ENCODE measurements at places on chromosomes 11 and 22.

- no peak for DNase-seq
Observed at GRCh38 chr11:120590472-120590871, 78.9 kb downstream of the GRIK4 start.

GRCh38 chr11:86874304-86875056, 74.1 kb downstream of the PRSS23 start:
- DNase-seq, result no peak

- no peak for DNase-seq
Observed at GRCh38 chr22:48580481-48580970, 1247.1 kb downstream of the BRD1 start.

DNA sequence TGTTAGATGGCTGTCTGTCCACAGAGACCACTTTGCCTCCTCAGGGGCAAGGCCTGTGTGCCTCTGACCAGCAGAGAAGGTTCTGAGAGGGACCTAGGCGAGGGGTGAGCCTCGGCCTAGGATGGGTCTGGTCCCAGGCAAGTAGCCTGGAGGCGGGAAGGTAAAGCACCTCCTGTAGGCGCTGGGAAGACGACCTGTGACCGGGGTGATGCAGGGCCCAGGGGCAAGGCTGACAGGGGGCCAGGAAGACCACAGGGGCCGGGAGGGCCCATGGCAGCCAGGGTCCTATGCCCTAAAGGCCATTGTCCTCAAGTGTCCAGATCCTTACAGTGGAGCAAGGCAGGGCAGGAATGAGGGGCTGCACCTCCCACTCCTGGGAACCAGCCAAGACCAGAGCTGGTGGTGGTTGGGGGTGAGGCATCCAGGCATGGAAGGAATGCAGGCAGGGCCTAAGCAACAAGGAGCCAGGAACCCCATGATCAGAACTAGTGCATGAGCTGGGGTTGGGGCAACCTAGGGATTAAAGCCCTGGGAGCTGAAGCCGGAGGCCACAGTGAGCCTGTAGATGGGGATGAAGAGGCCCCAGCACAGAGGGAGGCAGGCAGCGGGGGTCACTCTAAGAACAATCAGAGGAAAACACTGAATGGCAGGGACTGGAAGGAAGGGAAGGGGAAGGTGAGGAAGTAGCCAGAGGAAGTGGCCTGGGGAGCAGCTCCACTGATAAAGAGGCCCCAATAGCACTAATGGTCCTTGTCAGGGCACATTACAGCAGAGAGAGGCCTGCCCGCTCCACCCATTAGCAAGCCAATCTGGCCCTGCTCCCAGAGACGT, 32.9 kb upstream of the KLHL35 start:
- peak; percentile 21 for DNase-seq

- DNase-seq, result no peak
Observed at GRCh38 chr22:20153945-20154344, 3.1 kb upstream of the CCDC188 start.

GRCh38 chr11:72241291-72241781, 2.6 kb downstream of the PHOX2A start:
- no peak for DNase-seq

GRCh38 chr11:69351460-69351859, 57.5 kb downstream of the MYEOV start:
- DNase-seq, result no peak

GRCh38 chr11:117019871-117020270, 78.4 kb downstream of the SIK3 start:
- no peak for DNase-seq

- DNase-seq, result no peak
Observed at GRCh38 chr11:115566180-115566764, 62.1 kb upstream of the CADM1 start.

- DNase-seq, result no peak
Observed at GRCh38 chr11:94131718-94132115, 3.1 kb downstream of the PANX1 start.

DNA sequence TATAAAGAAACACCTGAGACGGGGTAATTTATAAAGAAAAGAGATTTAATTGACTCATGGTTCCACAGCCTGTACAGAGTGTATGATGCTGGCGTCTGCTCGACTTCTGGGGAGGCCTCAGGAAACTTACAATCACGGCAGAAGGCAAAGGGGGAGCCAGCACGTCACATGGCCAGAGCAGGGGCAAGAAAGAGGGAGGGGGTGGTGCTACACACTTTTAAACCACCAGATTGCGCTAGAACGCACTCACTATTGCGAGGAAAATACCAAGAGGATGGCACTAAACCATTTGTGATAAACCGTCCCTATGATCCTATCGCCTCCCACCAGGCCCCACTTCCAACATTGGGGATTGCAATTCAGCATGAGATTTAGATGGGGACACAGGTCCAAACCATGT, 79.7 kb upstream of the CARD18 start:
- DNase-seq, result no peak

DNA sequence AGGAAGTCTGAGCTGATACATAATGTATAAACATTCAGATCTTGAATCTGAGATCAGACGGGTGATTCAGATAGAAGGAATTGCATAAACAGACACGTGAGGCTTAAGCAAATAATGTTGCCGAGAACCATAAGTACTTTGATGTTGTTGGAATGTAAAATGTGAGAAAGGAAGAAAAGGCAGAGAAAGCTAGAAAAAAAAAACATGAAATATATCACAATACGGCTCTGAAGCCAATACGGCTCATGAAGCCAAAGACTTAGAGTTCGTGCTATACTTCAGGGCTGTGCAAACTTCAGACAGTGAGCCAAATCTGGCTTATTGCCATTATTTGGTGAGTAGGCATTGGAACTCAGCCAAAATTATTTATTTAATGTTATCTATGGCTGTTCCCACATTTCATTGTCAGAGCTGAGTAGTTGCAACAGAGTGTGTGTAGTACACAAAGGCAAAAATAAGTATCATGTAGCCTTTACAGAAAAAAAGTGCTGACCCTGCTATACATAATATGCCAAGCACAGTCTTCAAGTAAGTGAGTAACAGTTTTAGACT, 673.3 kb downstream of the CNTN5 start:
- peak; percentile 23 for DNase-seq

DNA sequence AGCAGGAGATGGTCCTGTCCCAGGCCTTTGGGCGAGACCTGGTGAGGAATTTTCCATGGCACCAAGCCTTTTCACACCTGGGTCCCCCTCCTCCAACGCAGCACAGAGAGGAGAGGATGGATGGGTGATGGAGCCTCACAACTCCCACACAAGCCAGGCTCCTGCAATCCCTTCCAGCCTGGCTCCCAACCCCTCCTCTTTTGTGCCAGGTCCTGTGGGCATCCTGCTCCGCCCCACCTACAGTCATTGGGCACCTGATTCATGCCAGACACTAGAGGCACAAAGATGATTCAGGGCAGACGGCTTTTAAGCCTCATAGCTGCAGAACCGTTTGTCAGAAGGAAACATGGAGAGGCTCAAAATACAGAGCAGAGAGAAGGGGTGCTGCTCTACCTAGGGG, 16.1 kb upstream of the MYRF start:
- no peak for DNase-seq

DNA sequence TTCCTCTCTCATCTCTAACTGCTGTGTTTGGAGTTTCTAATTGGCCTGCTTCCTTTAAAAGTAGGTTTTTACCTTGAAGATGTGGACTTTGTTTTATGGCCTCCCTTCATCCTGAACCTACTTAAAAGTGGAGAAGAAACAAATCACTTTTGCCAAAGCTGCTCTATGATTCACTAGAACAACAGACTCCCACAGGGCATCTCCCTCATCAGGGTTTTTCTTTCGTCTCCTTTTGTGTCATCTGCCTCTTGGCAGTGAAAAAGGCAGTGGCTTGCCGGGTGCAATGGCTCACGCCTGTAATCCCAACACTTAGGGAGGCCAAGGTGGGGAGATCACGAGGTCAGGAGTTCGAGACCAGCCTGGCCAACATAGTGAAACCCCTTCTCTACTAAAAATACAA, 186.6 kb upstream of the MTNR1B start:
- DNase-seq, result no peak

- DNase-seq, result no peak
Observed at GRCh38 chr11:67265633-67266448, 432 bp upstream of the GRK2 start.

GRCh38 chr11:2740275-2740940, 40.6 kb upstream of the KCNQ1OT1 start:
- DNase-seq, result no peak

DNA sequence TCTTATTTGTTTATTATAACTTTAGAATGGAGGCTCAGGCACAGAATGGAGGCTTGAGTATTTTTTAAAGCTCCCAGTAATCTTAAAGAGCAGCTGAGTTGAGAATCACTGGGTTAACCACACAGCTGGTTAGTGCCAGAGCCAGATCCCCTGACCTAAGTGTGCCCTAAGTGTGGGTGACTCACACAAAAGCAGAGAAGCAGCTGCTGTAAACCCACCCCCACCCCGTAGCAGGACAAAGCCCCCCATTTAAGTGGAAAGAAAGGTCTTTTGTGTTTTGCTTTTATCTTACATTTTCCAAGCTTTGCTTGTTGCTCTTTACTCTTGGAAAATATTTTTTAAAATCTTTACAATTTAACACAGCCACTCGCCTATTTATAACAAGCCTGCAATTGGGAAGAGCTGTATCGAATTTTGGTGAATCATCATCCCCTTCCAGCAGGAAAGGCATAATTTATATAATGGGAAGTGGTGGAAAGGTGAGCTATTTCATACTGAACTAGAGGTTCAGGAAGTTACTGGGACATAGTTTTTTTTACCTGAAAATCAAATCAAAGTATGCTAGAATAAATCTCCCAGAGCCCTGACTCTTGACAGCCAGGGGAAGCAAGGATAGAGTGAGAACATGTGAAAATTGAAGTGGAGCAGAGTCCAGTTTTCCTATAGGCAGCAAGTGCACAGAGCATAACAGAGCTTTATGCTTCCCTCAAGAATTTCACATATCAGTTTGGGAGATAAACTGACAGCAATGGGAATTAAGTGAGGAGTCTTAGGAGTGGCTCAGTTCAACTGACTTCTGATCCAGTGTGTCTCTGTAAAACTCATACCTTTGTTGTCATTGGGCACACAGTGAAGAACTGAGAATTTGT, 405.7 kb downstream of the AASDHPPT start:
- no peak for DNase-seq

GRCh38 chr11:125869521-125869920, 17.9 kb upstream of the HYLS1 start:
- no peak for DNase-seq

- DNase-seq, result peak; percentile 81
Observed at GRCh38 chr11:69008737-69009440, 4.2 kb downstream of the MRGPRF start.

DNA sequence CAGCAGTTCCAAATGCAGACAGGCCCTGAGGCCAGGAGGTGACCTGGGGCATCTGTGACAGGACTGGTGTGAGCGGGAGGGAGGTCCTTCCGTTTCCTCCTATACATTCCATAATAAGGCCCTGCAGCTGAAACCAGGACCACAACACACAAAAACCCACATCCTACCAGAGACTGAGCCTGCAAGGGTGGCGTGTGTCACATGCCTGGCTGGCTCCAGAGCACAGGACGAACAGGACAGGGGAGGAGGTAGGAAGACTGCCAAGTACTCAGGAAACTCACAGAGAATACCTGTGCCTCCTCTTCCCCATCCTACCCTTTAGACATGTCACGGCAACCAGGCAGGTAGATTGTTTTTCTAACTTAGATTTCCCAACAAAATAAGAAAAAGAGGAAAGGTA, 103.9 kb downstream of the ARL14EP start:
- DNase-seq, result no peak

- peak; percentile 12 for DNase-seq
Observed at GRCh38 chr22:46229701-46230100, 20.4 kb downstream of the CDPF1 start.

- DNase-seq, result no peak
Observed at GRCh38 chr11:2791521-2792380, 92.0 kb upstream of the KCNQ1OT1 start.

DNA sequence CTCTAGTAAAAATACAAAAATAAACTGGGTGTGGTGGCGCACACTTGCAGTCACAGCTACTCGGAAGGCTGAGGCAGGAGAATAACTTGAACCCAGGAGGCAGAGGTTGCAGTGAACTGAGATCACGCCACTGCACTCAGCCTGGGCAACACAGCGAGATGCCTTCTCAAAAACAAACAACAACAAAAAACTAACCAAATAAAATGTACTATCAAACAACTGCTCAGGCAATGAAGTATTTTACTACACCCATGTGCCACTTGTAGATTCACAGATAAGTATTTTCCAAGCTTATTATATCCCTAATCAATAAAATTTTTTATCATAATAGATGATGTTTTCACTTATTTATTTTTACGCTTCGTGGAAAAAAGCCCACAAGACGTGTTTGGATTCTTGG, 924 bp downstream of the C11orf65 start:
- no peak for DNase-seq

DNA sequence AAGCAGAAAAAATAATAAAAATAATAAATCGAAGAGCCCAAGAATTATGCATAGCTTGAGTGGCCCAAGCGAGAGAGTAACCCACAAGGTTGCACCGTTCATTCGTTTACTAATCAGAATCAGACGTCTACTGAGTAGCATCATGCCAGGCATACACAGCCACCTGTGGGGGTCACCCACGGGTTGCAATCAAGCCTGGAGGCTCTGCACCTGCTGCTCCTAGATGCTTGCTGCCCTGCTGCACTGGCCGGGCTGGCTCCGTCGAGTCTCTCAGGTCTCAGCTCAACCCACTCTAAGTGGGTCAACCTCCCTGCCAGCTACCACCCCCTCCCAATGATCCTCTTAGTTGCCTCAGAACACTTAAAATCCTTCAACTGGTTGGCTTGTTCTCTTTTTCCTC, 2.0 kb upstream of the TESMIN start:
- DNase-seq, result no peak

DNA sequence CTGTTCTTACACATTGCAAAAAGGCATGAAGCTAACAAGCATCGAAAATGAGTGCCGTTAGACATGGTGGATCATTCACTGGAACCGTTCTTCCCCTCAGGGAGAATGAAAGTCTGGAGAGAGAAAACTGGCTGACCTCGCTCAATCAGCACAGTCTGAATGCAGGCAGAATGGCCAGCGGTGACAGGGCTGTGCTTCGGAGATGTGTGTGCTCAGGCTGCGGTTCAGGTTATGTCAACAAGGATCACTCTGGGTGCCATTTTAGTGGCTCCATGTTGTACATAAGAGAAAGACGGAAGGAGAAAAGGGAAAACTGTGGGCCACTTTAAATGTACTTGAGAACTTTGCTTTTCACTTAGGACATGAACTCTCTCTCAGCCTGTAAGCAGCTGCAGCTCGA, 749.8 kb upstream of the ARHGAP42 start:
- no peak for DNase-seq

GRCh38 chr11:67292671-67293070, 3.6 kb downstream of the ANKRD13D start:
- no peak for DNase-seq

GRCh38 chr11:133166662-133167061, 365.6 kb downstream of the OPCML start:
- DNase-seq, result no peak

DNA sequence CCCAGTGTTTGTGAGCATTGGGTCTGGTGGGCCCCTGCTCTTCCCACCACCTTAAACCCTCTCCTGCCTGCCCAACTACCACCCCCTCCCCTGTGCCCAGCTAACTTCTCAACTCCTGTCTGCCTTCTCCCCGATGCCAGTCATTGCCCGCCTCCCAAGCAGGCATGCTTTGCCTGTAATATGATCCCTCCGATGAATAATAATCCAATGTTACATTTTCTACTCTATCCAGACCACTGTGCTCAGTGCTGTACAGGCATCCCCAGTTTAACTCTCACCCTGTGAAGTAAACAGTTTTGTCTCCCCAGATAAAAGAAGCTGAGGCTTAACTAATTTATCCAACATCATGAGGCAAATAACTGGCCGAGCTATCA, 35.5 kb upstream of the OLFML1 start:
- no peak for DNase-seq

GRCh38 chr11:47553406-47553743, 443 bp upstream of the CELF1 start:
- DNase-seq, result no peak

GRCh38 chr11:74466916-74467885, at the start of gene KCNE3:
KCNE3 (minus strand) TSS chr11:74467549; CDS start chr11:74457563, 9,986 bp downstream.
- DNase-seq, result no peak
